Right kidney (tissue), 9 donors: ENCODE measurements at places on chromosomes 12 and 14.

- DNase-seq: no peak
These were observed 28.3 kb downstream of the PUS7L start for GRCh38 chr12:43730283-43730682.

DNA sequence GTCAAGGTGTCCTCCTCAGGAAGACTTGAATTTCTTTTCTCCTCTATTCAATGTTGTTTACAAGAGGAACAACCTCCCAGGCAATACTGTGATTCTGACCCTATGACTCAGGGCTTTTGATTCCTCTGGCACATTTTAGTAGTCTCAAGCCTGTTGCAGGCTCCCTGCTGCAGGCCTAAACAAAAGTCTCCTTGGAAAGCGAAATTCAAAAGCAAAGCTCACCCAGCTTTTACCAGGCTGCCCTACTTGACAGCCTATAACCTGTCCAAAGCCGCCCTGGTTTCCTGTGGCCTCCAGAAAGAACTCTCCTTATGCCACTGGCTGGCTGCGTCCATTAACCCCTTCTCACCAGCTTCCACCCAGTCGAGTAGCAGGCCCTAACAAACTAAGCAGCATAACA is 11.6 kb downstream of the FGD6 start:
- no peak for DNase-seq

DNA sequence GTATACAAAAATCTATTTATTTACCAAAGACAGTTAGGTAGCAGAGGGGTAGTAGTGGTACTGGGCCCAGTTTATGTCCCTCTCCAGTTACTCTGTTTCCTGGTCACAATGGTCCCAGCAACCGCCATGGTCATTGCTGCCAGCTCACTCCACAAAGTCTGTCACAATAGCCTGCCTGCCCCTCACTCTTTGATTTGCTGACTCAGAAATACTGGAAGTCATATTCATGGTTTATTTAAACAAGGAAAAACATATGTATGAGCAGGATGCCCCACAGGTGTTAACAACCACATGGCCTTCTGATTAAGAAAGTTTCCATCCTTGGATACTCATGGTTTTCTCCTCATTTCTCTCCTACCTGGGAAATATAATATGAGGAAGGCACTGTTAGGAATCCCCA is 49.2 kb downstream of the TSHR start:
- DNase-seq: no peak

DNA sequence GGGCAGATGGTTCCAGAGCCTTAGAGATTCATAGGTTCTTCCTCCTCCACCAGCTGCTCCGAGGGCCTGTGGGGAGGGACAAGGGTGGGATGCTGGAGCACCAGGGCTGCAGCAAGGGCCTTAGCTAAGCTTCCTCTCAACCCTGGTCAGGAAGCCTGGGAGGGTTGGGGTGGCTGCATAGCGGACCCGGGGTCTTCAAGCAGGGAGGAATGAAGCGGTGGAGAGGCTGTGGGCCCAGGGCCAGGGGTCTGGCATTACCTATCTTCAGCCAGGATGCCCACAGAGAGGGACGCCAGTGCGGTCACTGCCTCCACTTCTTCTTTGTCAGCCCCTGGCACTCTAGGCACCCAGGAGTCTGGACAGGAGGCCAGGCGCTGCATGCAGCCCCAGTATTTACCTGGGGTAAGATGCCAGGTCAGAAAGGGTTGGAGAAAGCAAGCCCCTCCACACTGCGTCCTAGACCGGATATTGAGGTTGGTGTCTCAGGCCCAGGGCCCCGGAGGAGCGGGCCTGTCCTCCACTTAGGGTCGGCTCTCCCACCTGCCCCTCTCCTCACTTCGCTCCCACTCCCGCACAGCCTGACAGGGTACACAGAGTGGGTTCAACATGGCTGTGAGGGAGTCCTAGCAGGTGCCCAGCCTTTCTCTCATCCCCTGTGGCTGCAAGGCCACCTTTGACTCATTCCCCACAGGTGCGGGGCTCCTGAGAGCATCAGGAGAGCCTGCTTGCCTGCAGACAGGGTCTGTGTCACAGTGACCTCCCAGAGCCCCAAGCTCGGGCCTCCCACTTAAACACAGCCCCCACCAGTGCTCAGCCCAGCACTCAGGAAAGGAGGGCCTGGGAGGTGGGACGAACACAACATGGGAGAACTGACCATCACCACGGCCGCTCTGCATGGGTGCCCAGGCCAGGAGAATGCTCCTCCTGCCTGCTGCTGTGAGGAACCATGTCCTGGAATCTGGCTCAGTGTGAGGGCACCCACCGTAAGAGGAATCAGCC is 11.1 kb downstream of the SLC48A1 start:
- no peak for DNase-seq

DNA sequence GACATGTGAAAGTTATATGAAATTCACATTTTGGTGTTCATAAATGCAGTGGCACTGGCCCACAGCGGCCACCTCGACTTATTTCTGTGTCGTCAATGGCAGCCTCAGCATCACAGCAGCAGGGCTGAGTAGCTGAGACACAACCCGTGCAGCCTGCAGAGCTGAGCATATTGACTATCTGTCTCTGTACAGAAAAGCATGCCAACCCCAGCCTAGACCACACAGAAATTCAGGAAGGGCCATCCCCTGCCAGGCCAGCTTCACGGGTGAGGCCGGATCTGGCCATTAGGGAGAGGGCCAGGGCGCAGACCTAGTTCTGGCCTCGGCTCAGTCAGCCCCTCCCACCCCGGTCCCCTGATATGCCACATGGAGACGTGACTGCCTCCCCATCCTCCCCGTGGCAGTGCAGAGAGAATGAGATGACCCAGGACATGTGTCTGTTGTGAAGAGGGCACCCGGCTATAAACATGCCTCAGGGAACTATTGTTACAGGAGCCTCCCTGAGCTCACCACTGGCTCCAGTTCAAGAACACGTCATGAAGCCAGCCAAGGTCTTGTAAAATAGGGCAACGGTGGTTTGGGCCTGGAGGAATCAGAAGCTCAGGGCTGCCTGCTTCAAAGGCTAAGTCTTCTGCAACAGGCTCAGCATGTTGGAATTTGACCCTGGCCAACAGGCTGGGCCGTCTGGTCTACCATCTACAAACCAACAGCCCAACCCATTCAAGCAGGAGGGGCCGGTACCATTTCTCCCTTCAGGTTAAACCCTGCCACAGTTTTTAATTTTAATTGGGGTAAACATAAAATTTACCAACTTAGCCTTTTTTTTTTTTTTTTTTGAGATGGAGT is 25.5 kb downstream of the SCARB1 start:
- DNase-seq: no peak

DNA sequence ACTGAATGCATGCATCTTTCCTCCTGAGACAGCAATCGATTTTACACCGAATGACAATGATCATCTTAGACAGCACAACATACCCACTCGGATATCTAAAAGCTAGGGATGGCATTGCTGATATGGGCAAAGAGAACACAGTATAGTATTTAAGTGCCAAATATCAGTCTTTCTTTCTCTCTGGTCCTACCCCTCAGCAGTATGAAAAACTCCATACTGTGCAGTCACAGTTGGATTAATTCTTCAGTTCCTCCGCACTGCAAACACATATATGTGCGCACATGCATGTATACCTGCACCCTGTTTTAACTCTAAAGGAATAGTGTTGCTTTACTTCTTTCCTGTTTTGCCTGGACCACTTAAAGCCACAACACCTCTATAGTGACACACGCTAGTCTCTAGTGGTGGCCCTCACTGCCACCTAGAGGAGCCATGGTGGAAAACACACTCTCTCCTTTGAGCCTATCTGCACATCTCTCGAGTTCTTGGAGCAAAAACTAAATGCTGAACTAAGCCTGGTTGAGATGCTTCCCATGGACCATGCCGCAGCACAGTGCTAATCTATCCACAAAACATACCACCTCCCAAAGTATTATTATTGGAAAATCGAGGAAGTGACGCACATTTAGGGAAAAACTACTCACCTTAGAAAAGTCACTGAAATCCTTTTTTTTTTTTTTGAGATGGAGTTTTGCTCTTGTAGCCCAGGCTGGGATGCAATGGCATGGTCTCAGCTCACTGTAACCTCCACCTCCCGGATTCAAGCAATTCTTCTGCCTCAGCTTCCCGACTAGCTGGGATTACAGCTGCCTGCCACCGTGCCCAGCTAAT is 11.9 kb downstream of the TMEM52B start:
- peak; percentile 29 for DNase-seq

DNA sequence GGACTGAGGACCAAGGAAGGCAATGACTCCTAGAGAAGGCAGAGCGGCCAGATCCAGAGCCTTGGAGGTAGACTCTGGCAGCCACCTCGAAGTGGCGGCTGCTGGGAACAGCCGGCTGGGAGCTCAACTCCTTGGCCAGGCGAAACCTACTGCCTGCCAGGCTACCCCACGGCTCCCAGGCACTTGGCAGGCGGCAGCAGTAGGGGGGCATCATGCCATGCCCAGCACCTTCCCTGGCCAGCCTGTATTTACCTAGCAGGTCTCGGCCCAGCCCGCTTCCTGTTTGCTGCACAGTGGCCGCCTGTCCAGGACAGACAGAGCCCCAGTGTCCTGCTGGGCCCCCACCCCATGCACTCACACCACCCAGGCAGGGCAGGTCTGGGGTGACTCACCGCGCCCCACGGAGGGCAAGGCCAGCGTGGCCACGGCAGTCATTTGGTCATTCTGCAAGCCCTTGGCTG is 10.2 kb downstream of the TRPV4 start:
- no peak for DNase-seq

DNA sequence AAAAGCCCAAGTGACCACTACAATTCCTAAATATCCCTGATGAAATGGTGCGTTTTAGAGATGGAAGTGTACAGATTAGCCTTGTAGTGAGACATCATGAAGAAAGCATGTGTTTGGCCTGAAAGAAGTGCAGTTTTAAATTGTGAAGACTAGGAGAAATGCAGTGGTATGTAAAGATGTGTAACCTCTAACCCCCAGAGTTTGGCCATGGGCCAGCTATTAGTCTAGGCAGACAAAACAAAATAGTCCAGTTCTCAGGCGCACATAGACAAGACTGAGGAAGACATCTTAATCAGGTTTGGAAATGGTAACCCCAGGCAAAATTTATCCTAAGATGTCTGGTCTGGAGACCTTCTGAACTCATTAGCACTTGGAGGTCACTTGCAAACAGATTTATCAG is 23.4 kb downstream of the WBP11 start:
- DNase-seq: no peak

GRCh38 chr14:86299994-86300393 is 770.0 kb downstream of the FLRT2 start:
- no peak for DNase-seq

DNA sequence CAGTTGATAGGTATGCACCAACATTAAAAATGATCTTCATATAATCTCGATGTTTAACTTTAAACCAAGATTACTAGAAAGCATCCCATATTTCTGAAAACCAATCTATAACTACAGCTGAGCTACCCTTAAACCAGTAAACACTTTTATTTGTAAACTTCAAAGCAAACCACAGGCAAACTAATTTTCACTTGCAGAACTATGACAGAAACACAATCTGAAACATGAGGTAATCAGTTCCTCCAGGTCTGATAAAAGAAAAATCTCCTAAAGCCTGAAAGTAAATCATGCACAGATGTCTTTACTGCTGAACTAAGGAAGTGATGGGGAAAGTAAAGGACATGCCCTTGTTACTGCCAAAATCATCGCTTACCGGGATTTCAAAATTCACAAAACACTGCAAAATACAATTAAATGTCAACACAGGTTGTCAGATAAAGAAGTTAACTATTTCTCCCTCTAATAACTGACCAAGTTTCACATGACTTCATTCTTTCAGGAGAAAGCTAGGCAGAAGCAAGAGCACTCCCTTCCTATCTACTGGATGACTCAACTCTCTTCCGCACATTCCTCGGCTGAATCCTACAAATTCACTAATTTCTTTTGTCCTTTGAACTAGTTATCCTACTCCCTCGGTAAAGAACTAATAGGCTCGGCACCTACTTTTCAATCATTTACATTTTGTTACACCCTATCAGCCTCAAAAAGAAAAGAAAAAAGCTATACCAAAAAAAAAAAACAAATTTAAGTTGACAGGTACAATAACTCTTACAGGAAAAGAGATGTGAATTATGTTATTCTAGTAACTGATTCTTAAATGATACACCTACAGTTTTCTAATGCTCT is 1.4 kb downstream of the EEA1 start:
- DNase-seq: peak; percentile 29

- no peak for DNase-seq
These were observed 3.1 kb upstream of the GYS2 start for GRCh38 chr12:21607701-21608100.

GRCh38 chr12:128693115-128693514 is 130.6 kb downstream of the SLC15A4 start:
- no peak for DNase-seq

GRCh38 chr12:87086118-87086891 is 830.1 kb upstream of the MGAT4C start:
- DNase-seq: no peak

DNA sequence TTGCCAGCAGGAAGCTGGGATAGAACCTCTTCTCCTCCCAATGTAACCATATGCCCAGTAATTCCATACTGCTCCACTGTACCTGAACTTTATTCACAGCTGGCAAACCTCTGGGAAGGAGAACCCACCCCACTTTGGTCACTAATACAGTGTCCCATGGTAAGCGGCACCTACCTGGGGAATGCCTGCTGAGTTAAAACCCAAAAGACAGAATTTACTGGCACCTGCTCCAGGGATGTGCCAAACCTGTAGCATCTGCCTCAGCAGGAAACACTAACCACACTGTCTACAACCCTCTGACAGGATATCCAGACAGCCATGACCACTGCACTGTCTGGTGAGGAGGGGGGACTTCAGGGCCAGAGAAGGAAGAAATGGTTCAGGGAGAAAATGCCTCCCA is 26.6 kb downstream of the DDX24 start:
- no peak for DNase-seq

GRCh38 chr12:105481392-105482300 is 151.2 kb downstream of the C12orf75 start:
- DNase-seq: no peak

GRCh38 chr14:90969531-90970166 is 90.8 kb downstream of the RPS6KA5 start:
- no peak for DNase-seq

DNA sequence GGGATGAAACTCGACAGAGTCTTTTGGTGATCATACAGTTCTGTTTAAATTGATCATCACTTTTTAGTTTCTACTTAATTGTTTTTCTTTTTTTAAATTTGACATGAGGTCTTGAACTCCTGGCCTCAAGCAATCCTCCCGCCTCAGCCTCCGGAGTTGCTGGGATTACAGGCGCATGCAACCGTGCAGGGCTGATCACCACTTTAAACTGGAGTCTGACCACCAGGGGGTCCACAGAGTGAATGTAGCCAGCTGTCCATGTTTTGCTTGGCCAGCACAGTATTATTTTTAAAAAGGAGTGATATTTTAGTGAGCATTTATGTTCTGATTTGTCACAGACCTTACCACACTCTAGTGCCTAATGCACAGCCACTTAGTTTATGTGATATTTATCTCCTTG is 10.7 kb downstream of the DAAM1 start:
- no peak for DNase-seq

- no peak for DNase-seq
These were observed 66.4 kb downstream of the CHST11 start for GRCh38 chr12:104522985-104523722.

- no peak for DNase-seq
These were observed 114.7 kb downstream of the ANKS1B start for GRCh38 chr12:99870085-99870484.

- DNase-seq: no peak
These were observed 45.7 kb upstream of the GRIP1 start for GRCh38 chr12:66724616-66725015.

GRCh38 chr14:106850913-106851825 is 1324.8 kb downstream of the TMEM121 start:
- DNase-seq: no peak
